ENCODE measurements at places on chromosomes 11 and 22. TPM values are rescaled to one million over a fixed set of nuclear protein-coding genes. Genes with fewer than 3 reads are reported as not detected.

Gene CALCA
- polyA plus RNA-seq: not detected

Gene DDX25
- not detected for polyA plus RNA-seq

Gene KDM4D
- 0.68 TPM for polyA plus RNA-seq

Gene ZNRD2
- 44.3 TPM for polyA plus RNA-seq

Gene ACR
- polyA plus RNA-seq: not detected

Gene WBP2NL
- 0.21 TPM for polyA plus RNA-seq

Gene CHORDC1
- polyA plus RNA-seq: 26.2 TPM

Gene CCDC87
- polyA plus RNA-seq: 0.11 TPM

Gene CARD18
- not detected for polyA plus RNA-seq

Gene TTC36
- not detected for polyA plus RNA-seq

Gene RIC3
- not detected for polyA plus RNA-seq

Gene ACAD8
- polyA plus RNA-seq: 24.7 TPM

Gene GRM5
- 0.01 TPM for polyA plus RNA-seq

Gene KRTAP5-9
- not detected for polyA plus RNA-seq

Gene KCTD21
- polyA plus RNA-seq: 19.7 TPM

Gene KCNQ1OT1
- 0.42 TPM for polyA plus RNA-seq

Gene SCGB1C1
- not detected for polyA plus RNA-seq

Gene UPK3A
- not detected for polyA plus RNA-seq

Gene ALDH3B2
- not detected for polyA plus RNA-seq

Gene DDI1
- polyA plus RNA-seq: not detected

Gene CLTCL1
- 6.6 TPM for polyA plus RNA-seq

Gene HEPHL1
- polyA plus RNA-seq: 0.04 TPM

Gene GTSE1
- 4.0 TPM for polyA plus RNA-seq

Gene CADM1
- 70.7 TPM for polyA plus RNA-seq

Gene CCDC188
- polyA plus RNA-seq: not detected

Gene MPEG1
- not detected for polyA plus RNA-seq

Gene AKIP1
- 39.6 TPM for polyA plus RNA-seq
